CD4-positive, alpha-beta T cell treated with Interferon alpha-2 for 1 hour (primary cell): ENCODE measurements at places on chromosomes 1 and 21.
A peak's percentile ranks its signal among the peaks of the same experiment; 100 is the strongest.

GRCh38 chr1:198179556-198179981 lies 22.8 kb downstream of the NEK7 start:
- DNase-seq, result peak; percentile 67

- DNase-seq, result peak; percentile 82
Observed at GRCh38 chr1:46197964-46198811, at the start of gene POMGNT1. Gene POMGNT1, minus strand, starts transcription at chr1:46198434. Its CDS starts 613 bp downstream, at chr1:46197821.

- no peak for DNase-seq
Observed at GRCh38 chr1:13443335-13443979, 33.2 kb downstream of the PRAMEF20 start.

GRCh38 chr1:201487742-201488141 lies 18.8 kb upstream of the PHLDA3 start:
- no peak for DNase-seq

- DNase-seq, result no peak
Observed at GRCh38 chr1:223611936-223612335, 53.6 kb downstream of the CAPN8 start.

GRCh38 chr1:163928069-163928468 lies 606.3 kb downstream of the NUF2 start:
- no peak for DNase-seq

- no peak for DNase-seq
Observed at GRCh38 chr1:9442278-9442846, 96.9 kb upstream of the SLC25A33 start.

DNA sequence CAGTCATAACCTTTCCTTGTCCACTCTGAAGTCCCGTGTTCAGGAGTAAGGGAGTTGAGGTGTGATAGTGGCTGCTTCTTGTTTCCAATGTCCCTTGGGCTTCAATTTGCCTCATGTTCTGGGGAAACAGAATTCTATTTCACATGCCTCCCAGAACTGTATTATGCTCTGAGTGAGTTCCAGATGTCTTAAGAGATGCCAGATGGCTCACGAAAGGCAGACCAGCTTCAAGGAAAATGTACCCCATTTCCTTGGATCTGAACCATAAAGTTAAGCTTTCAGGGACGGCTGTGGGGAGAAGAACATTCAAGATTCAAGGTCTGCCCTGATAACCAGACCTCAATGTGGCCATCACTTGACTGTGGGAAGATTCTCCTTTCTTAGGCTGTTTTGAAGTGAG lies 42.4 kb downstream of the C1orf87 start:
- DNase-seq, result no peak

DNA sequence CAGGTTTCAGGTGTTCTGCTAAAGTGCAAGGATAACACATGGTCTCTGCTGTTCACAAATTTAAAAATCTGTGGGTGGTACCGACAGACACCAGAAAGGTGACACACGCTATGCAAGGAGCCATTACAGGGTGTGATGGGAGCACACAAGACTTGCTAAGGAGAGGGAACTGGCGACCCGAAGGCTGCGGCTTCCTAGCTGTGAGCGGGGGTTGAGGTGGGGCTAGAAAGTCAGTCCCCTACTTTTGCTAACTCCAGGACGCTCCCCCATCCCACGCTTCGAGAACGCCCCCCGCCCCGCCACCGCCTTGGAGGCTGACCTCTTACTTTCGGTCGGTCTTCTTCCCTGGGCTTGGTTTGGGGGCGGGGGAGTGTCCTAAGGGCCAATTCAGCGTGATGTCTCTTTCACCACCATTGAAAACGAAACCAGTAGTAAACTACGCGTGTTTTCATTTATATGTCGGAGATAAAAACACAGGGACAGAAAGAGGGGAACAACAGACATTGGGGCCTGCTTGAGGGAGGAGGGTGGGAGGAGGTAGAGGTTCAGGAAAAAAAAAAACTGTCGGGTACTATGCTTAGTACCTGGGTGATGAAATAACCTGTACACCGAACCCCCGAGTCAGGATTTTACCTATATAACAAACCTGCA lies 1.1 kb downstream of the CKS1B start:
- DNase-seq, result peak; percentile 57

DNA sequence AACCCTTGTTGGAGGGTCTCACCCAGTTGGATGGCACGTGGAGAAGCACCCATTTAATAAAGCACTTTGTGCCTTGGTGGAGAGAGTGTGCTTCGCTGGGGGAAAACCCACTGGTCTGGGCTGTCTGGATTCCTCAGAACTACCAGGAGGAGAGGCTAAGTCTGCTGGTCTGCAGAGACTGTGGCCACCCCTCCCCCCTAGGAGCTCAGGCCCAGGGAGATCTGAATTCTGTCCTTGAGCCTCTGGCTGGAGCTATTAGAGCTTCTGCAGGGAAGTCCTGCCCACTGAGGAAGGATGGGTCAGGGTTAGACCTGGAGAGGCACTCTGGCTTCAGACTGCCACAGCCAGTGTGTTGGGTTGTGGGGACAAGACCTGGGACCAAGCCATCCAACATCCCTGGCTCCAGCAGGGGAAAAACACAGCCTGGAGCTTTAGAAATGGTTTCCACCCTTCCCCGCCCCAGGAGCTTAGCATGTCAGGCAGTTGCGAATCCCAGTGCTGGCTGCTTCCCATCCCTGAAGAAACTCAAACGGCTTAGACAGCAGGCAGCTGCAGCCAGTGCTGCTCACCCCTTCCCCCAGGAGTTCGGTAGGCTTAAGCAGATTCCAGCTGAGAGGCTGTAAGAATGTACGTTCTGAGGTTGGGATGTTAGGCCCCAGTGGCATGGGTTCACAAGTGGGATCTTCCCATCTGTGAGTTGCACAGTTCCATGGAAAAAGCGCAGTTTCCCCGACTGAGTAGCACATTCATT lies 288.3 kb downstream of the TGFB2 start:
- no peak for DNase-seq

- DNase-seq, result no peak
Observed at GRCh38 chr1:81467383-81467782, 333.4 kb upstream of the ADGRL2 start.

DNA sequence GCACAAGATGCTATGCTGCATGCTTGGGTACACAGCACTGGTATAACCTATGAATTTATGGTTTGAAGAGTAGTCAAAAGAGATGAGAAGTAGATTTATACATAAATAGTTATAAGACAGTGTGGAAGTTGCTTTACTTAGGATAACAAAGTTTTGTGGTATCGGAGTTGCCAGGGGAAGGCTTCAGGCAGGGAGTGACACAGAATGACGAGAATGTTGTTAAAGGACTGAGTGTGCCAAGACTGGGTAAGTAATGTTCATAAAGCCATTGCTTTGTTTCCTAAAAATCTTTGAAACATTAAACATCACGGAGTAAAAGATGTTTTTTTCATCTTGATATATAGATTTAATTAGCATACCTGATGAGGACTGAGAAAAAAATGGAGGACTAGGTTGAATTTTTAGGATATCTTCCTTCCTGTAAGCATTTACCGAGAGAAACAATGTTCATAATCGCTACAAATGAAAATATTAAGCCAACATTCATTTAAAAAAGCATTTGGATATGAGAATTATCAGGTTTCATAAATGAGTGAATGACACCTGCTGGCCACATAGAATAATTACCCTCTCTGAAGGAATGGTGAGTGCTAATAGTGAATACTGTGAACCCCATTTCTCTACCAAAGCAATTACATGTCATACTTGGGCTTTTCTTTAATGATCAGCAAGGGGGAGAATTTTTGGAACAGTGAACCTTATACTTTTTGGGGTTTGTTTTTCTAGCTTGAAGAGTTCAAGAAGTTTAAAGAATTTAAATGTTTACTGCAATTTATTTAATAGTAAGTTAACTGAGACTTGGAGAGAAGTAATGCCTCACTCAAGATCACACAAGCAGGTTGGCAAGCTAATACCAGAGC lies 28.4 kb downstream of the EXTL2 start:
- peak; percentile 45 for DNase-seq

- no peak for DNase-seq
Observed at GRCh38 chr1:26690157-26690556, 5.7 kb upstream of the ARID1A start.

DNA sequence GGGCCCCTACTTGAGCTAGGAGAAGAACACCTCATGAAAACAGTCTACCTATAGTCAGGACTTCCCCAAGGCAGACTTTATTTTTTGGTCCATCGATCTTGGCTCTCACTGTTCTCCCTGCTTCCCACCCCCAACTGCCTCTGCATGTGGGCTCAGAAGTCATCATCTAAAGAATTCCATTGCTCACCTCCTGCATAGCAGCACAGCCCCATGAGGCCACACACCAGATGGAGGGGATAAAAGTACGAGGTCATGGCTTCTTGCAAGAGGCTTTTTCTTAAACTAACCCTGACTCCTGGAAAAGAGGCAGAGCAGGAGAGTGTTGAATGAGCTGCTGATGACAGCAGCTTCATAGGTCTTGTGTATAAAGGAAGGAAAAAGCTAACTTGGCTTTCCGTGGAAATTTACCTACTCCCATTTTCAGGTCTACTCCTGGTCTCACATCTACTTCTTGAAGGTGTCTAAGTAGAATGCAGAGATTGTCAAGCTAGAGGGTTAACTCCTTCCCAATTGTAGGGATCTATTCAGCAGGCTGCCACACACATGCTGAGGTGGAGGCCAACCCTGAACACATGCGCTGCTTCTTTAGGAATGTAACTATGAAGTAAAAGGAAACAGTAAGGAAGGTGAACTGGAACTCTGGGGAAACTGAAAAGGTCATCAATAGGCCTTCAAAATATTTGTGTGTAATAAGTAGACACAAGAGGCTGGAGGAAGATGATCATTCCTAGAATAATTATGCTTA lies 18.7 kb downstream of the WNT2B start:
- no peak for DNase-seq
